ENCODE measurements at places on chromosomes 5 and 9.

DNA sequence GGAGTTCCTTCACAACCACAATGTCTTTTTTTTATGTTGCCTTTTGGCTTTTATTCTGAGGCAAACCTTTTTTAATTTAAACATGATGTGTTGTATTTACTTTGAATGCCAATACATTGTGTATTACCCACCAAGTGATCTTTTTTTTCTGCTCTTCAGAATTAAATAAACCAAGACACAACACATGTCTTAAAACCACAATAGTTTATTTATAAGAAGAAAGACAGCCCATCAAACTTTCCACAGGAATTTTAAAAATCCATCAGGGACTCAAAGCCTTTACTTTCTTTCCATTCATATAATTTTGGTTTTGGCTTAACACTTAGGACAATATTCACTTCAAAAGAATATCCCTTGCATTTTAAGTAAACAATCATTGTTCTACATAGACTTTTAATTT, 321.8 kb upstream of the MEF2C start:
- no peak for DNase-seq

DNA sequence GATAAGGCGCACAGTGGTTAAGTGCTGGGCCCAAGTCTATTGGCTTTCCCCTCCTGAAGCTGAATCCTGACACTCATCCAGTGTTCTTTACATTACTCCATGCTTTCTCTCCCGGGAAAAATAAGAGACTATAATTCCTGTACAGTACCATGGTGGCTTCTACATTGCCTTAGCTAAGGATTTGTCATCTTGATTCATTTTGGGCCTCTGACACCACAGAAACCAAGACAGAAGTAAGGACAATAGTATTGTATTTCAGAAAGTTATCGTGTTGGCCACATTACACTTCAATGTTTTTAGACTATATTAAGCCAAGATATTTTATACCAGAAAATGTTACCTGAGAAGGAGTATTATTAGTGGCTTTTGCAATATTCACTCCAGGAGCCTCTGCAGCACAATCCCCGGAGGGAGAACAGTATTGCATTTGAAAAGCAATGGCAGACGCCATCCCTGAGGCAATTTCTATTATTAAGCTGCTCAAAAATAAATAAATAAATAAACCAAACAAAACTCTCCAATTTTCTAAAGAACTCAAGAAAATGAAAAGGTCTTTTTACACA, 267.9 kb downstream of the ENC1 start:
- no peak for DNase-seq

DNA sequence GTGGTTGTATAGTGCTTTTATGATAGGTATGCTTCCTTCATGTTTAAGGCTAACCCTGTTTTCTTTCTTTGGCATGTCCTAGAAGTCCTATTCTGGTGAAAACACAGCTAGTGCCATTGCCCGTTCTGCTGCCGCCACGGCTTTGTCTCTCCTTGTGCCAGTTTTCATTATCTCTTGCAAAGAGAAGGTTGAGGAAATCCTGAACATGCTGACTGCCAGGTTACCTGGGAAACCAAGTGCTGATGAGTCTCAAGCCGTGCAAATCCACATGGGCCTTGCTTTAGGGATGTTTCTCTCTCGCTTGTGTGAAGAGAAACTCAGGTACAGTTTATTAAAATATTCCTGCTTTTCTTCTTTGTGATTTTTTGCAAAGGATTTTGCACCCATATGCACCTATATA, 102.2 kb downstream of the HACD4 start:
- DNase-seq, result no peak

DNA sequence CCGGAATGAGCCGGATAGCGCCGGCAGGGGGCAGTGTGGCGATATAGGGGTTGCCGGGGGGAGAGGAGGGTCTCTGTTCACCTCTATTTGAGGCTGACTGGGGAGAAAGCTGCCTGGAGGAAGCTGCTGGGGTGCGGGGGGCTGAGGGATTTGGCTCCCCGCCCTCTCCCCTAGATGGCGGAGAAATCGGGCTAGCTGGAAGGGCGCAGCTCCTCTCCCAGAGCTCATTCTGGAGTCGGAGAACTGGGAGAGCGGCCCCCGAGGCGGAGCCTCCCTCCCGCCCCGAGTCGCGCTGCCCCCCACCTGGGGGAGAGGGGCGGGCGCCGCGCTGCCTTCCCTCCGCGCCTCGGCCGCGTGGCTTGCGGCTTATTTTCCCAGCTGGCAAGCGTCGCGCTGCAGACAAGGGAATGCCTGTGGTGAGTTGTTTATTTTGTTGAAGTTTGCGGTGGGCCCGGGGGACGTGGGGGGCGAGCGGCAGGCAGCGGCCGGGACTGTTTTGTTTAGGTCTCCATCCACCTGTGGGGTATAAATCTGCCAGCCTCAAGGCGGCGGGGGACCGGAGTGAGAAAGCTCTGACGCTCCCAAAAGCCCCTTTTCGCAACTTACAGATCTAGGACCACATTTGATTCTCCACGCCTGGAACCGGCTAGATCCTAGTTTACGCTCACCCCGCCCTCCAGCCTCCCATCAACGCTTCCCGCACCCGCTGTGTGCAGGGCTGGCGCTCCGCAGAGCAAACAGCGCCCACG, 4.1 kb upstream of the RGMB start:
- DNase-seq, result no peak

DNA sequence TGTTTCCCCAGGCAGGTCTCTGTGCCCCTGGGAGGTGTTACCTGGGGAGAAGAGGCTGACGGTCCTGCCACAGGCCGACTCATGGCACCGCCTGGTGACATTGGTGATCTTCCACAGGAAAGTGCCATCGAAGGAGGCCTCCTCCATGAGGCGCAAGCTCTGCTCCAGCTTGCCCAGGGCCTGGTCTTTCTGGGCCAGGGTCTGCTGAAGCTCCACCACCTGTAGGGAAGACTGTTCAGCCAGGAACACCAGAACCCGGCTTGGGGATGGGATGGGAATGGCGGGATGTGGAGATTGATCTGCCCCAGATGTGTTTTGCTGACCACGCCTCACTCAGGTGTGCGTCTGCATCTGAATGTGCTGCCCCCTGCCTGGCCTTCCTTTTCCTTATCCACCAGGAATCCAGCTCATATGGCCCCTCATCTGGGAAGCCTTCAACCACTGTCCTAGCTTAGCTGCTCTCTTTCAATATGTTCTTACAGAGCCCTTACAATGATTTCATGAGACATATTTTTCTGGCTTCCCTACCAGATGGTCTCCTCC, 15.2 kb downstream of the TRAF1 start:
- no peak for DNase-seq

- DNase-seq, result peak; percentile 68
Measured at GRCh38 chr9:120925535-120926396, 830 bp downstream of the TRAF1 start.

GRCh38 chr5:6484899-6485298, 36.2 kb downstream of the UBE2QL1 start:
- DNase-seq, result no peak

DNA sequence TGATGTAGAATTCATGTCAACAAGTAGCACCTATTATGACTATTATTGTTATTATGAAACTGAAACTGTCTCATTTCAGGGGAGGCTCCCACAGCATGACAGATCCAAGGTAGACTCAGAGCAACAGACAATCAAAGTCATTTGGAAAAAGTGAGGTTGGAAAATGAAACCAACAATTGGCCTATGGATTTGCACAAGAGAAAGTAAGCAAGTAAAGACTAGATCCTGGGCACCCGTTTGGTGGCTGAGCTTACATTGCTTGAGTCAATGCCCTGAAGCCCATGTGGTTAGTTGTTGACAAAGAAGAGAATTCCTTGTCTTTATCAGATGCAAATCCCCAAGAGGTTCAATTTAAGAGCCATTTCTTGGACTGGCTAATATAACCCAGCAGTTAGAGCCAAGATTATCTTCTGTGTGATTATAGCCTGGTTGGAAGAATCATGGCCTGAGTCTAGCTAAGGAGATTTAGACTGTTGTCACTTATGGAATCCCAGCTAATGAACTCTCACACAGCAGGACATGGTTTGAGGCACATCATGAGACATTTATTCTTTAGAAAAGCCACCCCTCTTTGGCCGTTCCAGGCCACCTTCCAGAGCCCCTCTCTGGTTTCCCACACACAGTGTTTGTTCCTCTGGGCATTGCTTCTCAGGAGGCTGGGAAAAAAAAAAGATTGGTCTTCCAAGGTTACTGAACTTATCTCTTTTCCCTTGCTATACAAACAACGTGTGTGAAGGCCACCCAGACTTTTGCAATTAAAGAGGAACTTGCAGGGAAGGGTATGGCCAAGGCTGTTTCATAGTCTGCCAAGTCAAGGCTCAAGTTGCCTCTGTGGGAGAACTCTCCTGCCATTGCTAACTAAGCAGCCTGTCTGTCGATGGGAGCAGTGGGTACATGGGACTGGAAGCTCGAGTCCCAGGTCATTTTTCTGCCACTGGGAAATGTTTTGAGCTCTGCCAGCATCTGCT, 399.5 kb downstream of the ENC1 start:
- DNase-seq, result no peak

- DNase-seq, result no peak
Measured at GRCh38 chr5:175853573-175854230, 17.7 kb upstream of the CPLX2 start.

DNA sequence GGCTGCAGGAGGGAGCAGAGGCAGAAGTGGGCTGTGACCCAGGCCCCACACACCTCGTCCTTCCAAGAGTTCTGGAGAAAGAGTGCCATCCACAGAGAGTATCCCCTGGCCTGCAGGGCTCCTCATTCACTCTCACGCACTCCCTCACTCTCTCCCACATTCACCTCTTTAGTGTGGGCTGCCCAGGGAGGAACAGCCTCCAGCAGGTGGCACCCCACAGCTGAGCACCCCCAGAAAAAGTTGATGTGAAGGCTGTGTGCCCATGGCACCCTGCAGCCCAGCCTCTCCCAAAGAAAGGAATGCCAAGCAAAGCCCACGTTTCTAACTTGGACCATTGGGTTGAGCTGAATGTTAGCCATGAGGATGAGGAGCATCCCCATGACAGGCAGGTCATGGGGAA, 4.5 kb upstream of the SHC3 start:
- DNase-seq, result no peak

- no peak for DNase-seq
Measured at GRCh38 chr9:37146410-37146809, 26.0 kb downstream of the ZCCHC7 start.

DNA sequence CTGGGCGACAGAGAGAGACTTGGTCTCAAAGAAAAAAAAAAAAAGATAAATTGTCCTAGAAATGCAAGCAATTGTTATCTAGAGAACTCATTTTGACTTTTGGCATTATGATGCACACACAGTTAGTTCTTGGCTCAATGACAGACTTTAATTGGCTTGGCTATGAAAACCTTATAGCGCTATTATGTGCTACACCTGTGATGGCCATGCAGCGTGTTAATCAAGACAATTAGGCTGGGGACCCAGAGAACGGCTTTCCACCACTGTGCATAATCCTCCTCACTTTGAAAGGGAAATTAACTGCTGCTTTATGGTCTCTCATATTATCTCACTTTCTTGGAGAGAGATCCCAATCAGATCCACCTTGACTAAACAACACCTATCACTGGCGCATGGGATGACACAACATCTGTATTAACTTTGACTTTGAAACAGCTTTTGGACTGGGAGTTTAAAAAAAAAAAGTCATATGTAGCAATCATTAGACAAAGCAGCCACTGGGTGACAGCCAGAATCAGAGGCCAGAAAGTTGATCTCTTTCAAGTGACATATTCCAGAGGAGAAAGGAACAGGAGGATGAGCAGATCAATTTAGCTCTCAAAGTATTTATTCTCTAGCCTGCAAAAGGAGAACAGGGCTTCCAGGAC, 132.5 kb downstream of the PPP2R2B start:
- DNase-seq, result no peak

GRCh38 chr5:4639946-4640345, 500.2 kb upstream of the ADAMTS16 start:
- DNase-seq, result no peak

- no peak for DNase-seq
Measured at GRCh38 chr9:132590037-132590317, 7.6 kb downstream of the BARHL1 start.

DNA sequence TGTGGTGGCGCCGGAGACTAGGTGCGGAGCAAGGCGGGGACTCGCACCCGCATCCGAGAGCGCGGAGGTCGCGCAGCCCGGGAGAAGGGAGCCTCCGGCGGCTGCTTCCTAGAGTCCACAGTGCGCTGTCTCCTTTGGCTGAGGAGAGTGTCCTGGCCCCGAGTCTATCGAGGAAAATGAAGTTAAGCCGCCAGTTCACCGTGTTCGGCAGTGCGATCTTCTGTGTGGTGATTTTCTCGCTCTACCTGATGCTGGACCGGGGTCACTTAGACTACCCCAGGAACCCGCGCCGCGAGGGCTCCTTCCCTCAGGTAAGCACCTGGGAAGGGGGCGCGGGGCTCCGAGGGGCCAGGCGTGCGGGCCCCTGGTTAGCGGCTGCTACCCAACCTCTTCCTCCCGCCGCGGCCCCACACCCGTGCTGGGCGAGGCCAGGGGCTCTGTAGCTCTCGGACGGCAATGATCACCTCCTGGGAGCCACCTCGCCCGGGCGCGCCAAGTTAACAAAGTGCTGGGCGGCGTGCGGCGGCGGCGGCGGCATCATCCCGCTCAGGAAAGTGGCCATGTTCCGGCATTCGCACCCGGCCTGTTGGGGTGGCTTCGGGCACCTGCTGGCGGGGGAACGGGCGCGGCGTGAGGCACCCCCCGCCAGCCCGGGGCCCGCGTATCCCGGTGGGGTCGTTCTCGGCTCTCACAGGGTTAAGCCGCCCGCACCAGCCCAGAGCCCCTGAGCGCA, 681 bp downstream of the MAN2A1 start:
- peak; percentile 21 for DNase-seq

DNA sequence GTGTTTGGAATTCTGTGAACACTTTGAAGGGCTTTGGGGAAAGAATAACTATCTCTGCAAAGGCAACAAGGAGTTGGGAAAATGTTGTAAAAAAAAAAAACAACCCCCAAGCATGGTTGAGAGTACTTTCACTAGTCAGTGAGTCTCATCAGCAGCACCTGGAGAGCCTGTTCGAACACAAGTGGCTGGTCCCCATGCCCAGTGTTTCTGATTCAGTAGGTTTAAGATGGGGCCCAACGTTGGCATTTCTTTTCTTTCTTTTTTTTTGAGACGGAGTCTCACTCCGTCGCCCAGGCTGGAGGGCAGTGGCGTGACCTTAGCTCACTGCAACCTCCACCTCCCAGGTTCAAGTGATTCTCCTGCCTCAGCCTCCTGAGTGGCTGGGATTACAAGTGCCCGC, 59.5 kb downstream of the KLF4 start:
- DNase-seq, result no peak

DNA sequence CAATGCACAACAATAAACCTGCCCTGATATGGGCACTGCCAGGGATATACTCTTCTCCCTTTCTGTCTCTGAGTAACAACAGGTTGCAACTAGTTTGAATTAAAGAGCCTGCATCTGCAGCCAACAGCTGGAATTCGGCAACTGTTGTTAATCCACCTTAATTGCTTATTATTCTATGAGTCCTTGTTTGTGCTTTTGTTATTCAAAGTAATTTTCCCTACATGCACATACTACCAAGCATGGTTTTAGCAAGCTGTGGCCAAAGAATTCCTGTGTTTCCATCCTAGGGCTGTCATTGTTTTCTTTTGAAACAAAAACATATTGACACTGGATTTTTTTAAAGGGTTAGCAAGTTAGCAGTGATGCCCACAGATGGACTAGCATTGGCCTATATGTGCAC, 171.5 kb downstream of the EFNA5 start:
- no peak for DNase-seq

Data from activated CD4-positive, alpha-beta T cell treated with anti-CD3 and anti-CD28 coated beads, Interleukin-2, amount 50 U/mL, for 24 hours (primary cell).